ENCODE measurements at places on chromosomes 11 and 22.

DNA sequence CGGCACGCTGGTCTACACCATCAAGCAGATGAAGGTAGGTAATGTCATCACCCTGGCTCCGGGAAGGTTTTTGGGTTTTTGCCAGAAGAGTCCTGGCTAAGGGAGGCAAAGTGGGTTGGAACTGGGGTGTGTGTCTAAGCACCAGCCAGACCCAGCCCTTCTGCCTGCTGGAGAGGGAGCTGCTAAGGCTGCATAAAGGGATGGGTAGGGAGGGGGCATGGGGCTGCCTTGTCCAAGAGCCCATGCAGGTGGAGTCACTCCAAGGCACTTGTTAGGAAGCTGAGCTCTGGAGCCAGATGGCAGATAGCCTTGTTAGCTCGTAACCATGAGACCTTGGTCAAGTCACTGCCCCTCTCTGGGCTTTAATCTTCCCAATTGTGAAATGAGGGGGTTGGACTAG, 48.0 kb downstream of the TIMP3 start:
- DNase-seq = no peak

DNA sequence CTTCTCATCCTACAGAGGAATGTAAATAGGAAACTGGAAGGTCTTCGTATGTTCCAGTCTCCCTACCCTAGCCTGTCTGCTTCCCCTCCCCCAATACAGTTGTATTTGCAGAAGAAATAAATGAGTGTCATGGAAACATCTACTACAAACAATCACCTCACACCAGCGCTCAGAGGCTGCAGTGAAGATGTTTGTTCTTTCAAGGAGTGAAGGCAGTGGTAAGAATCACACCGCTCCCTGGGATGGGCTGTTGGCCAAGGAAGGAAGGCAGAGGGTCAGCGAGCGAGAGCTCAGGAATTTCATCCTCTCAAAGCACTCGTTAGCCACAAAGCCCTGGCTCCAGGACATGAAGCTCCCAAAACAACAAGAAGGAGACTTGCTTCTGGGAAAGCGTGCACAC, 1.1 kb upstream of the IGSF9B start:
- no peak for DNase-seq

DNA sequence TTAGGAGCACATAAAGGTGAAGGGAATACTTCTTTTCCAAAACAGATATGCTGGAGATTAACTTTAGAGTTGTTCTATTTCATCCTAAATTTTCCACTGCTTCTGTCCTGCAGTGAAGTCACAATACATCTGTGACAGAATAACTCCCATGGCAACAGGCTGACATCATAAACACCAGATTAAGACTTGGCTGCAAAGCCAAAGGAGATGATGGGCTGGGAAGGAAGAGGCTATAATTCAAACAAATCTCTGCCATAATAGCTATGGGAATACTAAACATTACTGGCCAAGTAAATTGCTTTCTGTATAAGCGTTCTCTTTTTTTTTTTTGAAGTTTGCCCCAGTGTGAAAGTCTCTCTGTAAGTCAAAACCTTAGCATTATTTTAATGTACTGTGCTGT, 107.7 kb downstream of the CADM1 start:
- DNase-seq = no peak

DNA sequence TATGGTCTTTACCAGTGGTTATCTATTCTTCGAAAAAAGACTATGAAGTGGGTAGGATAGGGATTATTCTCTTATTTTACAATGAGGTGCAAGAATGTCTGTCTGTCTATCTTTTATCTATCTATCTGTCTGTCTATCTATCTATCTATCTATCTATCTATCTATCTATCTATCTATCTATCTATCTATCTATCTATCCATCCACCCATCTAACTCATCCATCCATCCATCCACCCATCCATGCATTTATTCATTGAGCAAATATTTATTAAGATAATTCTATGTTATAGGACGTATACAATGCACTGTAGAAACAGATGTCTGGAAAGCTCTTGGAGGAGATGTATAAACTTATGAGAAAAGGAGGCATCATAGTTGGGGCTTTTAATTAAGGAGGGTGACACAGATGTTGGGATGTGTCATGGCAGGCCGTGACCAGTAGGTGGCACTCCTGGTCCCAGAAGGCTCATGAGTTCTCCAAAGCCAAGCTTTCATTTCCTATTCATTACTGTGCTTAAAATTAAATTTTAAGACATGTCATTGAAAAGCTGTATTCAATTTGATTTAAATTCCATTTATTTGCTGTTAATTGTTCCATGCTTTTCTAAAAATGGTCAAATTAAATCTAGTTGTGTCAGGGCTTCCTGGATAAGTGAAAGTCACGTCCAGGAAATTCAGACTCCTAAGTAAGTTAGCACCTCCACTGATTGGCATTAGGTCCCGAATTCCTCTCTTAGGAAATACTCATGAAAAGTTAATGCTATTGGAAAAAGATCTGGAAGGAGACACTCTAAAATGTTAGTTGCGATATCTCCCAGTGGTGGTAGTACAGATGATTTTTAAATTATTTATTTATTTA, 19.0 kb upstream of the E2F8 start:
- DNase-seq = no peak

DNA sequence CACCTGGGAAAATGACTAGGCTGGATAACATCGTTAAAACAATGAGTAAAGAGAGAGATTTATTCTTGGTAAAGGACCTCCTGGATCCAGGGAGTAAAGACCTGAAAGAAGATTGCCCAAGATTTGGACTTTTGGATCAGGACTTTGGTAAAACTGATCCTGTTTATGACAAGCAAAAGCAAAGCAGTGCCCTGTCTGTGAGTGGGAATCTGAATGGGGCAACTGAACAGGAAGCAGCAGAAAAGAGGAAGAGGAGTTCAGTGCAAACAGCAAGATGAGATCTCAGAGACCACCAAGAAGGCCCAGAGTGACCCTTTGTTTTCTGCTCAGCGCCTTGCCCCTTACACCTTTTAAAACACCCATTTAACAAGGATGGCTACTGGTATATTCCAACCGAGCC, 122.0 kb downstream of the VPREB1 start:
- DNase-seq = no peak

GRCh38 chr11:64447831-64448598, 89.1 kb downstream of the RPS6KA4 start:
- DNase-seq = no peak

GRCh38 chr11:67732045-67732787, 57.8 kb upstream of the ALDH3B2 start:
- no peak for DNase-seq

DNA sequence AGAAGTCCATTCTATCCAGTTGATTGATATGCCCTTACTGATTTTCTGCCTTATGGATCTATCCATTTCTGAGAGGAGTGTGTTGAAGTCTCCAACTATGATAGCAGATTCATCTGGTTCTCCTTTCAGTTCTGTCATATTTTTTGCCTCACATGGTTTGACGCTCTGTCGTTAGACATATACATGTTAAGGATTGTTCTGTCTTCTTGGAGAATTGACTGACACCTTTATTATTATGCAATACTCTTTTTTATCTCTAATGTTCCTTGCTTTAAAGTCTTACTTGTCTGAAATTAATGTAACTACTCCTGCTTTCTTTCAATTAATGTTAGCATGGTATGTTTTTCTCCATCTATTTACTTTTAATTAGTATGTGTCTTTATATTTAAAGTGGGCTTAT, 12.1 kb upstream of the ARHGAP20 start:
- DNase-seq = no peak

- no peak for DNase-seq
Measured at GRCh38 chr11:47523490-47524225, 29.3 kb downstream of the CELF1 start.

DNA sequence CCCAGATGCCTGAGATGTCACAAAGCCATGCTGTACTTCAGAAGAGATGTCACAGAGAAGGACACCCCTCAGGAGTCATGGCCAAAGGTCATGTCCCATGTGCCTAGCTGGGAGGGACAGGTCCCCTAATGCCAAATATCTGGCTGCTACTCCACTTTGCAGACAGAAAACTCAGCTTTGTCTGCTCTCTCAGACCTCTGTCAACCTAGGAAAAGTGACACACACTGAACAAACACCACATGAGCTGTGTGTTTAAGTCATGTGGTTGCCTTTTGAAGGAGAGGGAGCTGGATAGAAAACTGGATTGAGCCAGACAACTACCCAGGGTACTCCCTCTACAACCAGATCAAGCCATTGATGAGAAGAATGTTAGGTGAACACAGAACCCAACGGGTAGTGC, 3.5 kb downstream of the TRIM66 start:
- no peak for DNase-seq

- no peak for DNase-seq
Measured at GRCh38 chr11:124277804-124278203, 21.6 kb downstream of the OR8G5 start.

DNA sequence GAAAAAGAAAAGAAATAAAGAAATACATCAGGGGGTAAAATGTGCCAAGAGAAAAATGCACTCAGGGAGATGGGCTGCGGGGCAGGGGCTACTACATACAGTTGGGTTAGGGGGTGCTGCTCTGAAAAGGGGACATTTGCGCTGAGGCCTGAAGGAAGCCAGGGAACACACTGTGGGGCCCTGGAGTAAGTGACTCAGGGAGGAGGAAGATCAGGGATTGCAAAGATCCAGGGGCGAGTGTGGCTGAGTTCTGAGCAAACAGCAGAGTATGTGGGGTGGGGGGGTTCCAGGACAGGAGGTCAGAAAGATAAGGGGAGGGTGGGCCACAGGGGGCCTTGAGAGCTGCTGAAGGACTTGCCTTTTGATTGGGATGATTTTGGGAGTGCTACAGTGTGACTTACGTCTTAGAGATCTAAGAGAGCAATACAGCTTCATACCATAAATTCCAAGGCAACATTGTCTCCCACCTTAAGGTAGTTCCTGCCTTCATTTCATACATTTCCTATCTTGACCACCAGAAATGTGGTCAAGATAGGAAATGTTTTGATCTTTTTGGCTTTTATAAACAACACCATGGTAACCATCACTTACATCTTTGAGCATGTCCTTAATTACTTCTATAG, 5.8 kb downstream of the A4GALT start:
- DNase-seq = no peak

GRCh38 chr11:77214557-77214956, 86.5 kb downstream of the MYO7A start:
- DNase-seq = no peak

DNA sequence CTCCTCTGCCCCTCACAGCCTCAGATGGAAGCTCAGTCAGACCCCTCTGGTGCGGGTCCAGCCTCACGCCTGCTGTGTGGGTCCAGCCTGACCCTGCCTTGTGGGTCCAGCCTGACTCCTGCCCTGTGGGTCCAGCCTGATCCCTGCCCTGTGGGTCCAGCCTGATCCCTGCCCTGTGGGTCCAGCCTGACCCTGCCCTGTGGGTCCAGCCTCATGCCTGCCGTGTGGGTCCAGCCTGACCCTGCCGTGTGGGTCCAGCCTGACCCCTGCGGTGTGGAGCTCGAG, 445.3 kb downstream of the BRD1 start:
- no peak for DNase-seq

- no peak for DNase-seq
Measured at GRCh38 chr11:25988178-25988577, 343.8 kb upstream of the ANO3 start.

GRCh38 chr11:107018902-107019493, 722 bp upstream of the GUCY1A2 start:
- DNase-seq = no peak

- no peak for DNase-seq
Measured at GRCh38 chr11:76627606-76628005, 42.9 kb downstream of the LRRC32 start.

GRCh38 chr11:62372871-62373270, 35.6 kb downstream of the ASRGL1 start:
- no peak for DNase-seq

- DNase-seq = no peak
Measured at GRCh38 chr11:65309006-65309405, 5.7 kb upstream of the CDC42EP2 start.

DNA sequence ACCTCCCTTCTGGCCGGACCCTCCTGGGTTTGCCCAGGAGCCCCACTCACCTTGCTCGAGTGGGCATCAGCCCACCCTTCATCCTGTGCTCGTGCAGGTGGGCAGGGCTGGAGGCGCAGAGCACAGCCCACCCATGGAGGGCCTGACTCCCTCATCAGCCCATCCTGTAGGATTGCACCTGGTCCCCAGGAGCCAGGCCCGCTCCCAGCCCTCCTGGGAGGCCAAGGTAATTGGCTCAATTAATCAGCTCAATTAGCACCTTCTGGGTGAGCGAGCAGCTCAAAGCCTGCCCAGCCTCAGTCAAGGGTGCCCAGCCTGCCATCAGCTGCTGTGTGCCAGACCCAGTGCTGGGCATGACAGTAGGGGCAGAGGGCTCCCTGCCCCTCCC, 58.1 kb upstream of the NECTIN1 start:
- no peak for DNase-seq

GRCh38 chr11:121932646-121933185, 183.3 kb downstream of the BLID start:
- DNase-seq = no peak

DNA sequence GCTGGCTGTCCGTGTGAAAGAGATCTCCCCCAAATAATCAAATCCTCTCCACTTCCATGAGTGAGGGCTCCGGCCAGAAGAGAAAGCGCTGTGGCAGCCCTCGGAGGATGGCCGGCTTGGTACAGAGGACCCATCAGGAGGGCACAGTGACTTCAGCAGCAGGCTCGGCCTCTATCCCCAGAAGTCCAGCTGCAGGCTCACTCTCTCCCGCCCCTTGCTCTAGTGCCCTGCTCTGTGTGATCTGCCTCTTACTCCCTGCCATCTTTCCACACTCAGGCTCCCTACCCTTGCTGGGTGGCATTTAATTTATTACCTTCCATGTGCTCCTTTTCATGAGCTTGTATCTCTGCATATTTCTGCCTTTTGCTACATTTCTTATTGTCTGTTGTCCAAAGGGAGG, 129.7 kb downstream of the SPATA19 start:
- DNase-seq = no peak

DNA sequence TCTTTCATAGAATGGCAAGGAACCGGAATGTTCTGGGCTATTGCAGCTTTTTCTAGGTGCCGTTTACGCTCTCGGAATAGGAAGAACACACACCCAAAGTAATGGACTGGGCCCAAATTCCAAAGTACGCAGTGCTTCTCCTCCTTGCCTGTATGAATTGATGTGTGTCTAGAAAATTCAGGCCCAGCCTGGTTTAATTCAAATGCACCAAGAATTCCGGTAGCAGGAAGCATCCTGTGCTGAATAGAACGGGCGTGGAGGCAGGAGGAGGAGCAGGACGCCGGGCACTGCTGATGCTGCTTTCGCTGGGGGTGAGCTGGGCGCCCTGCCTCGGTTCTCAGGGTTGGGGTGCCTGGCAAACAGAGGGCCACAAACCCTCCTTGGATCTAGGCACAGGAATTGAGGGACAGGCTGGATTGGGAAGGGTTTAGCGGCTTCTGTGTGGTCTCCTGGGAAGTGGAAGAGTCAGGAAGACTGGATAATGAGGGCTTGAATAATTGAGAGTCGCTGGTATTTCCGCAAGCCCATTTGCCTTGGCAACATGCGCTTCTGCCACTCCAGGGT, 2.0 kb downstream of the PARVB start:
- DNase-seq = no peak

DNA sequence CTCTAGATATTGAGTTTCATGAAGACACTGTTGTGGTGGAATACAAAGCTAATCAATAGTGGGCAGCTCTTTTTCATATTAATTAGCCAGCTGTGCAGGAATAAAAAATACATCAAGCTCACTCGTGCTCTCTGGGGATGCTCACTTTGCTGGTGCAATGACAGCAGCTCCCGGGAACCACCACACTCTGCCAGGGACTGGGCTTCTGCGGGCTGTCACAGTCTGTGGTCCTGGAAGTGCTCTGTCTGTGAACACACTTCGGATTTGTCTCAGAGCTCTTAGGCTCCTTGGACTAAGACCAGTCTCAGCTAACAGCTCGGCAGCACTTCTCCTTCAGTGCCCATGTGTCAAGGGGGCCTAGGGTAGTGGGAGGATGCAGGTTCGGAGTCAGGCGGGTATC, 393.5 kb downstream of the TENM4 start:
- no peak for DNase-seq
